ENCODE measurements at places on chromosomes 6 and 20.

DNA sequence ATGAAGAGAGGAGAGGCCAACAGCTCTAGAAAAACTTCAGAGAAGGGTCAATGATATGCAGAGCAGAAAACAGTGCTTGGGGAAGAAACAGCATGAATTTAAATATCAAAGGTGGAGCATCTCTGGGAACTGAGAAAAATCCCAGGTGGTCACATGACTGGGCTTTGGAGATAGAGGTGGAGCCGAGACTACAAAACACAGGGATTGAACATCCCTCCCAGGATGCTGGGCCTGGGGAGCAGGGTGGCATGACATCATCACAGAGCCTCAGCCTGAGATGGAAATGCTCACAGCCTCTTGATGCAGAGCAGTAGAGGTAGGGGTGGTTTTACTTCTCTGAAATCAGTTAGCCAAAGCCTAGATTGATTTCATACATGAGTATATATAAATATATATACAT, 529.5 kb downstream of the PRKN start:
- no peak for DNase-seq

GRCh38 chr20:40536808-40537207, 152.2 kb downstream of the MAFB start:
- no peak for DNase-seq

DNA sequence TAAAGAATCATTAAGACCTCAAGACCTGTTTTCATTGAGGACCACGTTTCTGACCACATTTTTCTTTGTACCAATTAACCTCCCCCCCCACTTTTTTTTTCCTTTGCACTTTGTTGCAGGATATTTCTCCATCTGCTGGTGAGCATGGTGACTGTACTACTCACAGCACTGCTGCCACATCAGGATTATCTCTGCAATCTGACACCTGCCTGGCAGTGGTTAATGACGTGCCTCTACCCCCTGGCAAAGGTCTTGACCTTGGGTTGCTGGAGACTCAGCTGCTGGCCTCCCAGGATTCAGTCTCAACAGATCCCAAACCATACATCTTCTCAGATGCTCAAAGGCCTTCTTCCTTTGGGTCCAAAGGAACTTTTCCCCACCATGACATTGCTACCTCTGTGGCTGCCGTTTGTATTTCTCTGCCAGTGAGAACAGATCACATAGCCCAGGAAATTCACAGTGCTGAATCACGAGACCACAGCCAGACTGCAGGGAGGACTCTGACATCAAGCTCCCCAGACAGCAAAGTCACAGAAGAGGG, 46.6 kb upstream of the EDN3 start:
- no peak for DNase-seq

GRCh38 chr6:64817525-64817924, 889.5 kb downstream of the EYS start:
- no peak for DNase-seq

DNA sequence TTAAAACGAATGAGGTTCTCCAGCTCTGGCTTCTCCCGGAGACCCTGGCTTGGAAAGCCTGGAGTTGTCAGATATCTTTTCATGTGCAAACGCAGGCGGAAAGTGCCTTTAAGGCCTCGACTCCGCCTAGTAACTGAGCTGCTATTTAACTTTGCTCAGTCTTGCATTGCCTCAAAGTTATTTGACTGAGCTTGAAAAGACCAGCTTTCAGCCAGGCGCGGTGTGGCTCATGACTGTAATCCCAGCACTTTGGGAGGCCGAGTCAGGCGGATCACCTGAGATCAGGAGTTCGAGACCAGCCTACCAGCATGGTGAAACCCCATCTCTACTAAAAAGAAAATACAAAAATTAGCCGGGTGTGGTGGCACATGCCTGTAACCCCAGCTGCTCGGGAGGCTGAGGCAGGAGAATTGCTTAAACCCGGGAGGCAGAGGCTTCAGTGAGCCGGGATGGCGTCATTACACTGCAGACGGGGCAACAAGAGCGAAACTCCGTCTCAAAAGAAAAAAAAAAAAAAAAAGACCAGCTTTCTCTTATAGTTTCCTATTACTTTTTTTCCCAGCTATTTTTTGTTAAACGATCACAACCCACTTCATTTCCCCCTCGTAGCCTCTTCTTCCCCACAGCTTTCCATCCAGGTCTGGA, 1.9 kb downstream of the GCNT2 start:
- DNase-seq: no peak

GRCh38 chr20:61331543-61331942, 79.5 kb downstream of the CDH4 start:
- DNase-seq: no peak

- no peak for DNase-seq
These were observed 73.2 kb downstream of the INSM1 start for GRCh38 chr20:20440886-20441658.

GRCh38 chr6:25458485-25458884, 179.3 kb downstream of the CARMIL1 start:
- no peak for DNase-seq

- no peak for DNase-seq
These were observed 141.1 kb downstream of the CD164 start for GRCh38 chr6:109241199-109241598.

DNA sequence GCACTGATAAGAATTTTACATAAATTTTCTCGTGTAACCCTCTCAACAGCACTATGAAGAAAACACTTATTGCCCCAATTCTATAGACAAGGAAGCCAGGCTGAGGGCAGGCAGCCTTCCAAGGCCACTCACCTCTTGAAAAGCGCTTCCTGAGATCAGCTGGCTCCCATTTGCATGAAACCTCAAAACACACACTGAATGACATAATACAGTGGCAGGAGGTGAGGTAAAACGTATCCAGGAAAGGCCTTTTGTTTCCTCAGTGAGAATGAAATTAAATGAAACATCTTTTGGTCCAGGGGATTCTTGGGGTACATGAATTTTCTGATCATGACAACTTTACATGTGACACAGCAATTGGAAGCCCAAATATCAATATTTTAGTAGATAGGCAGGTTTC, 112.5 kb downstream of the WDR27 start:
- DNase-seq: peak; percentile 63

- no peak for DNase-seq
These were observed 235.0 kb downstream of the TTLL2 start for GRCh38 chr6:167559675-167560479.

DNA sequence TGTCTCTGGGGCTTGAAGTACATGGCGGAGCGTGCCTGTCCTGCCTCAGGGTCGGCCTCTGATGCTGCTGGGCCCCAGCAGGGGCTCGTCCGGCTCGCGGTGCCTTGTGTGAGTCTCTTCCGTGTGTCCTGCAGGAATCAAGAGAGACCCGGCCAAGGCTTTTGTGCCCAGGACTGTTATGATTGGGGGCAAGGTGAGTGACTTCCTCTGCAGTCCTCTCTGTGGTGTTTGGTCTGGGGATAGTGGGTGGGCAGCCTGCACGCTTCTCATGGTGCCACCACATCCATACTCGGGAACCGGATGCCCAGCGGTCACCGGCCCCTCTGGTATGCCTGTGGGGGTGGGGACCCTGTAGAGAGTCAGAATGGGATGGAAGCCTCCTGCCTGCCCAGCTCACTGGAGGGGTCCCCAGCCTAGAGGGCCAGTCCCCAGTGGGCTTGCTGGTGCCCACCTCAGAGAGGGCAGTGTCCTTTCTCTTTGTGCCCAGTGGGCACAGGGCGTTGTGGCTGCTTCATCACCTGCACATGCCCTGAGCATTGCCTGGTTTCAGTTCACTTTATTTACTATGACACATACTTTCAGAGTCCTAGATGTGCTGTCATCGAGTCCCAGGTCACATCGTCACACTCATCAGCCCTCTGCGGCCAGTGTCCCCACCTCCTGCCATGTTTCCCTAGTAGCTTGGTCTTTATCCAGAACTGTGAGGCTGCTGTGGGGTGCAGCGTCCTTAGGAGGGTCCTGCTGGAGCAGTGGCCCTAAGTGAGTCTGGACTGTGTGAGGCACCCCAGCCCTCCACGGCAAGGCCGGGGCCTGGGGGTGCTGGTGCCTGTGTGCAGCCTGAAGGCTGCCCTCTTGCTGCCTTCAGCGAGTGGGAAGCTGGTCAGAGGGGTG, 40.7 kb downstream of the PYGB start:
- DNase-seq: no peak

- DNase-seq: no peak
These were observed 34.0 kb downstream of the NUDT3 start for GRCh38 chr6:34358389-34358905.

DNA sequence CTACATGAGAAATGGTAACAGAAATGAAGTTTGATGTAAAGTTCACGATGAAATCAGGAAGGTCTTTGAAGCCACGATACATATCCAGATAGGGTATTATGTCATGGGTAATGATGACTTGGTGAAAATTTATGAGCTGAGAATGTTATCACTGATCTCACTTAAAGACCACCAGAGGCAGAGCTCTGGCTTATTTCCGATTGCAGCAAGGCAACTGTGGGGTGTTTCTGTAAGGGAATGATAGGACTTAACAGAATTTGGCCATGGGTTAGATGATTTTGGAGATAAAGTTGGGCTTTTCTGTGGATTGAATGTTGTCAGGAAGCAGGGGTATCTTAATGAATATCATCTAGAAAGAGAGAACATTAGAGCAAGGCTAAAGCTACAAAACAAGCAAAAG, 508.4 kb downstream of the HDGFL1 start:
- no peak for DNase-seq

DNA sequence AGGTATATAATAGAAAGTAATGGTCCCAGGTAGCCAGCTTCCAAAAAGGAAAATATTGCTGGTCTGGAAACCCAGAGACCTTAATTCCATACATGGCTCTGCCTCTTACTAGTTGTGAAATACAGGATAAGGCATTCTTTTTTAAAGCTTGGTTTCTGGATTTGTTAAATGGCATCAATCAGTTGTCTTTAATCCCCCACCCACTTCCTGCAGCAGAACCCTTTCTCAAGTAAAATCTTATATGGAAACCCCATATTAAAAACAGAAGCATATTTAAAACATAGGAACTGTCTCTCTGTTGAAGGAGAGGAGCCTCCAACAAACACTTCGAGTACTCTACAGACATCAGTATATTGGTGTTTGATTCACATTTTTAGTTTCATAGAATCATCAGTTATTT, 6.2 kb upstream of the LCA5 start:
- no peak for DNase-seq

DNA sequence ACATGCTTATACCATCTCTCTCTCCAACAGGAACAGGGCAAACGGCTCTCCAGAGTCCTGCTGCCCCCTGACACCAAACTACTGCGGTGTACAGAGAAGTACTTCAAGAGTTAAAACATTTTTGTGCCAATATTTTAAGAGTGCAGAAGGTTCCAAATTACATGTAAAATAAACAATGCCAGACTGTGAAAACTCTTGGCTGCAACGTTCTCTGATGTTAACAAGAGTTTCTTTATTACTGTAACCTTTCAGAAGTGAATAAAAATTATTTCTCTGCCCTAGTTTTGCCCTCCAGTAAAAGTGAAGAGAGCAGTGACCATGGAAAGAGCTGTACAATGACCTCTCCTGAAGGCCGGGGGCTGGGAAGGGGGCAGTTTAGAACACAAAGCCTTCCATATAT, 41.4 kb upstream of the FAM83C start:
- DNase-seq: no peak

DNA sequence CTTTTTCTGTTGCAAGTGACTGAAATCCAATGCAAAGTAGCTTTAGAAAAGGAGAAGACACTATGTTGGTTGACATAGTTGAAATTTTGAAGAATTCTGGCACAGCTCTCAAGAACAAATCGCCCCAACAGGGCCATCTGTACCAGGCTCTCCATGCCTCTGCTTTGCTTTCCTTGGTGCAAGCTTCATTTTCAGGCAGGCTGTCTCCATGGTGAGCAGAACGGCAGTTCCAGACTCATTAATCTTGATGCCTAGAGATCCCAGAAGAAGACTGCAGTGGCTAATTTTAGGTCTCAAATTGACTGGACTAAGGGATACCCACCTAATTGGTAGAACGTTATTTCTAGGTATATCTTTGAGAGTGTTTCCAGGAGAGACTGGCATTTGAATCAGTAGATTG, 950.7 kb upstream of the FLRT3 start:
- no peak for DNase-seq

DNA sequence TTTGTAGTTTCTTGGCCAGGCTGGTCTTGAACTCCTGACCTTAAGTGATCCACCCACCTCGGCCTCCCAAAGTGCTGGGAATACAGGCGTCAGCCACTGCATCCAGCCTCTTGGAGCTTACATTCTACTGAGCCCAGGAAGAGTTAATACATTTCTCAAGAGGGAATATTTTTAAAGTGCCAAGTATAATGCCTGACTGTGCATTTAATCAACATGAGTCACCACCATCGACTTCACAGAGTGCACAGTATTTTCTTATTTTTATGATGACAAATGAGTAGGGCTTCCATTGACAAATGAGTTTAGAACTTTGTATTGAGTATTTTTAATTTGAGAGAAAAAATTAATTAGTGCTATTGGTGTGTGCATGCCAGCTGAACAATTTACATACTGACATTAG, 72.2 kb downstream of the SASH1 start:
- DNase-seq: no peak

DNA sequence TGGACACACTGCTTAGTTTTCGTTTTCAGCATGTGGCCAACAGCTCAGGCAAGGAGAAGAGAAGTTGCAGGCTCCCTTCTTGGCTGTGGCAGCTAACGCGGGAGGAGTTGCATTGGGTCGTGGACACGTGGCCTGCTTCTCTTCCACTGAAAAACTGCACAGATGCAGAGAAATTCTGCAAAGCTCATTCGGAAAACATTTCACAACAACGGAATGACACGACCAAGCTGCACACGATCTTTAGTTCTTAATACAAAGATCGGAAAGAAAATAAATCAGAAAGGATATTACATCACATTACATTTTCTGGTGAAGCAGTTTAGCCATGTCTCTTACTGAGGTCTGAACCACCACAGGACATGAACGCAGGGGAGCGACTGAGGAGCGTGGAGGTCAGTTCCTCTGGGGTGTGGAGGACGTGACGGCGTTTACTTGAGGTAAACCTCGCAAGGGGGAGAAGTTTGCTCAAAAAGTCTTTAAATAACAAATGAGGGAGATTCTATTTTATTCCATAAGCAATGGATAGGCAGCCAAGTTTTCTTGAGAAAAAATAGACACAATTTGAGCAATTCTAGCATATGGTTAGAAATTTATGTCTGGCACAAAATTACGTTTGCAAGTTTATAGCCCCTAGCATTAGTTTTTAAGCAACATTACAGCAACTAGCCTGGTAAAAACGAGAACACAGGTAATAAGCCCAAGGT, 178.3 kb downstream of the THBS2 start:
- DNase-seq: no peak

GRCh38 chr6:26028746-26029569, 58.3 kb upstream of the HFE start:
- no peak for DNase-seq

- DNase-seq: peak; percentile 30
These were observed 11.7 kb upstream of the FAM83C start for GRCh38 chr20:35303735-35304491.

Data from NCI-H1436 treated with DMSO at 0.1 percent for 48 hours (cell line).